ENCODE measurements at places on chromosomes 2 and 18. TPM values are rescaled to one million over a fixed set of nuclear protein-coding genes. Genes with fewer than 3 reads are reported as not detected.

- DNase-seq = no peak
These were observed 42.1 kb downstream of the GPR155 start for GRCh38 chr2:174444761-174445160.

DNA sequence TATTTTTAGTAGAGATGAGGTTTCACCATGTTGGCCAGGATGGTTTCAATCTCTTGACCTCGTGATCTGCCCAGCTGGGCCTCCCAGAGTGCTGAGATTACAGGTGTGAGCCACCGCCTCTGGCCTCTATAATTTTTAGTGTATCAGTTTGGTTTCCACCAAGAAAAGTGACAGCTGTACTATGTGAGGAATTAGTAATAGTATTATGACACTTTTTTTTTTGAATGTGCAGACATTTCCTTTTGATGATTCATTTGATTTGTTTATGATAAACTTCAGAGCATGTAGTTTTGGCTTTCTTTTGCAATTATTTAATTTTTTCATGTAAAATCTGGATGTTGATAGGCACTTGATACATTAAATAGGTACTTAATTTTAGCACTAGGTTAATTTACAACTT, 61.5 kb downstream of the PTPN4 start:
- DNase-seq = no peak

DNA sequence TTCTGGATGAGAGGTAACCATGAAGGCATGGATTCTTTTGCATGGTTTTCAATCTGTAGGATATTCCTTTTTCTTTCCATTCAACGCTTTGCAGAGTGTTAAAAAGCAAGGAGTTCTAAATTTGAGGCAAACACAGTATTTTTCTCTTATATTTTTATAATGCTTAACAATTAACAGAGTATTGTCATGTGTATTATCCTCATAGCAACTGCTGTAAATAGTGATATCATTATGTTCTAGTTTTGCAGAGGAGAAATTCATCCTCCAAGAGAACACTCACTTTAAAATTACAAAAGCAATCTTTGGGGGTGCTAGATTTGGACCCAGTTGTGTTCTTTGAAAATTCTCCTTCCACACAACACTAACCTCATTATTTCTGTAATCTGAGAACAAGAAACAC, 58.7 kb downstream of the RDH14 start:
- DNase-seq = no peak

GRCh38 chr2:217661378-217661777, 341.4 kb downstream of the TNS1 start:
- no peak for DNase-seq

GRCh38 chr2:1509271-1510065, 96.2 kb downstream of the TPO start:
- no peak for DNase-seq

GRCh38 chr2:43169987-43170386, 56.4 kb downstream of the ZFP36L2 start:
- DNase-seq = no peak

The ZBTB7C gene
- 42.4 TPM for total RNA-seq

- no peak for DNase-seq
These were observed 126.0 kb downstream of the ZNF236 start for GRCh38 chr18:76948345-76948744.

- DNase-seq = no peak
These were observed 292.4 kb downstream of the TRIB2 start for GRCh38 chr2:13009027-13009642.

All from testis (tissue), 5 donors.